Activated CD4-positive, alpha-beta T cell treated with anti-CD3 and anti-CD28 coated beads, Interleukin-2, amount 50 U/mL, for 24 hours (primary cell): ENCODE measurements at places on chromosomes 2 and 18.

DNA sequence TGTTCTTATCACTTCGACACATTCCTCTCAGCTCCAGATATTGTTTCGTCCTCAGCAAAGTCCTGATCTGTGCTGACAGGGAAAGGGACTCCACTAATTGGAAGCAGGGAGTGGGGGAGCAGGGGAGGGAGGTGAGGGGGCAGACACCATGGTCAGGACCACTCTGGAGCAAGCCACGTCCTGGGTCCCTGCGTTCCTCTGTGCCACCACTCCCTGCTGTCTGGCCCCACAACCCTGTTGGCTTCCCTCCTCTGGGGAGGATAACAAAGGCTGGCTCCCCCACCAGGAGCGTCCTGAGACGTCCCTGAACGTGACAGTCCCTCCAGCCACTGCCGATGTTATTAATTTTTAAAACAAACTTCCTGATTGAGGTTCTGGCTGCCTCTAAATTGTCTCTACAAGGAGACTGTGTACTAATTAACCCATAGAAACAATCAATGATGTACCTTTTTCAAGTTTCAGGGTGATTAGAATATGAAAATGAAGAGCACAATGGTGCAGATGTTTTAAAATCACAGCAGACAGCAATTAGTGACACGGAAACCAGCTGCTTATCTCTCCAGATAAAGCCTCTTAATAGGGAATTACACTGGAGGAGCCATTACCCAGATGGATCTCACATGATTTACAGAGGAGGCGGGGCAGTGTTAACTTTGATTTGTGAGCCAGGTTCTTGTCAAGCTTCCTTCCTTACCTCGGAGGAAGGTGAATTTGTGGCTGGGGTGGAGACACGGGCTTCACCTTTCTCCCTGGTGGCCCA, 257.5 kb downstream of the SETBP1 start:
- no peak for DNase-seq

DNA sequence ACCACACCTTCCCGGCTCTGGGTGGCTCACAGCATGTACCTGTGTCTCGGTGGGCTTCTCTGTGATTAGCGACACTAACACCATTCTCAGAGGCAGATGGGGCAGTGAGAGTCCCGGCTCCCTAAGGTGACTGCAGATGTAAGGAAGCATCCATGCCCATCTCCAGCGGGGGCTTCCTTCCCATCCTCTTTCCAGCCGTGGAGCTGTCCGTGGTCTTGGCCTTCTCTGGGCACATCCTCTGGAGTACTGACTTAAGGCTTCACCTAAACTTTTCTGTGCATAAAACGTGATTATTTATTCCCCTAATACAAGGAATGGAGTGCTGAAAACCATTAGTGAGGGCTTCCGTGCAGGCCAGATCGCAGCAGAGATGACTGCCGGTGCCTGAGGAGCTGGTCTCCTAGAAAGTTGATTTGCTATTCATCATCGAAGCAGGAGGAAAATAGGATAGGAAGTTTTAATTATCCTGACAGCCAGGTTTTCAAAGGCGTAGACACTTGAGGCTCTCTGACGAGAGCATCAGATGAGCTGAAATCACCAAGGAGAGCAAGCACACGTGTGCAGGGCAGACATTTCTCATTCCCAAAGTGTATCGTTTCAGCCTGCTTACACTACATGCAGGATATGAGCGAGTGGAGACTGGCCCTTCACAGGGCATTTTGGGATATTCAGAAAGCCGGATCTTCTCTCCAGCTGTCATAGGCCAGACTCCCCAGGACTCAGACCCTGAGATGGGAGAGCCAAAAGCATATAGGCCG, 186.1 kb upstream of the SALL3 start:
- no peak for DNase-seq

- no peak for DNase-seq
Measured at GRCh38 chr2:122737429-122738077, 982.1 kb downstream of the TSN start.

- no peak for DNase-seq
Measured at GRCh38 chr2:63842149-63843061, 709 bp downstream of the UGP2 start.

DNA sequence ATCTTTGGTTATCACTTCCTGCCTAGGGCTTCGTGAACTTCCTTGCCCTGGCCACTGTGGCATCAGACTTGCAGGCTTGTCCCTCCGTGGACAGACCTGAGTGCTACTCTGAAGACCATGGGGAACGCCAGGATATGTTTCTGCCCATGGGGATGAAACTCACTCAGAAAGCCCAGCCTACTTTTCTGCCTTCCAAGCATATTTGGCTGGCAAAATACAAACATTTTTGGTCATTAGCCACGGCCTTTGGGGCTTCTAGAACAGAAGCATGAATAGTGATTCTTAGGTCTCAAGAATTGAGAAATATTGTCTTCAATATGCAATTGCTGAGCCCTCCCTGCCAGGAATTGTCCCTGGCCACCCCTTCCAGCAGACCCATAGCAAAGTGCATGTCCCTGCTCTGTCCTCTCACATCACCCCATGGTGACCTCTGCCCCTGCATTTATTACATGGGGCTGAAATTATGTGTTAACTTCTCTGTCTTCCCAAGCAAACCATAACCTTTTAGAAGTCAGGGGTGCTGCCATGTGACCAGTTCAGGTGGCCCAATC, 152.4 kb downstream of the OSR1 start:
- no peak for DNase-seq

GRCh38 chr2:108986916-108987510, 2.0 kb downstream of the EDAR start:
- no peak for DNase-seq

DNA sequence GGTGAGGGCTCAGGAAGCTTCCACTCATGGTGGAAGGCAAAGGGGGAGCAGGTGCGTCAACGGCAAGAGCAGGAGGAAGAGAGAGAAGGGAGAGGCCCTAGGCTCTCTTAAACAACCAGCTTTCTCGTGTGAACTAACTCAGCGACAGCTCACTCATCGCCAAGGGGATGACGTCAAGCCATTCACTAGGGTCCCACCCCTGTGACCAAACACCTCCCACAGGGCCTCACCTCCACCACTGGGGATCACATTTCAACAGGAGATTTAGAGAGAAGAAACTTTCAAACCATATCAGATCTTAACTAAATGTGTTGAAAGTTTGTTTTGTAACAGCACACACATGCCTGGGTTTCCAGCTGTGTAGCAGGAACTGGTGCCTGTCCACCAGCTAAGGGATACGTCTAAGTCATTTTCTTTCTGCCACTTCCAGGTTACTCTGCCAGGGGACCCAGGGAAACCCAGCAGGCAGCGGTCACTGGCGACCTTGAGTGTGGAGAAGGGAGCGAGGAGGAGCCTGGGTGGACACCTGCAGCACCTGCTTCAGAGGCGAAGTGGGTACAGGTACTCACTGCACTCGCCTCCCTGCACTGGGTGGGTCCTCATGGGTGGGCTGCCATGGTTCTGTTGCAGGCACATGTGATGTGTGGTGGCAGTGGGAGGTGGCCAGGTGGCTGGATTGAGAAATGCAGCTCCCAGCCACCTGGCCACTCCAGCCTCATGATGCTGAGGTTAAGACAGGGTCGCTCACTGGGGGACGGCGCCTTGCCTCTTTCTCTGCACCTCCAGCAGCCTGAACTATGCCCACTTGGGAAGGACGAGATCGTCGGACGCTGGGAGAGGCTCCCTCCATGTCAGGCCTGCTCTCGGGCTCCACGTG, 8.4 kb upstream of the GPC1 start:
- DNase-seq = no peak

DNA sequence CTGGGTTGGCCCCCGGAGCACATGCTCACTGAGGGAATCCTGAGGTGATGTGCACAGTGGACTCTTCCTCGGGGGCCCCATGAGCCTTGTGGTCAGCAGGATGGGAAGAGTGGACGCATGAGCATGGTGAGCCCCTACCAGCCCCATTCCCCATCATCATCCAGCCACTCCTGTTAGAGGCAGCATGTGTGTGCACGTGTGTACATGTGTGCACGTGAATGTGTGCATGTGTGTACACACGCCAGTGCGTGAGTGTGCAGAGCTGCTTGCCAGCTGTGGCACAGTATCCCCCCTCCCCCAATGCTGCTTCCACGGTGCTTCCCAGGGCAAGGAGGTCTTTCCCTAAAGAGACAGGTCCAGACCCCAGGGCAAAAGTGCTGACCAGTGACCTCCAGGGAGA, 57.8 kb downstream of the KIF1A start:
- DNase-seq = no peak

DNA sequence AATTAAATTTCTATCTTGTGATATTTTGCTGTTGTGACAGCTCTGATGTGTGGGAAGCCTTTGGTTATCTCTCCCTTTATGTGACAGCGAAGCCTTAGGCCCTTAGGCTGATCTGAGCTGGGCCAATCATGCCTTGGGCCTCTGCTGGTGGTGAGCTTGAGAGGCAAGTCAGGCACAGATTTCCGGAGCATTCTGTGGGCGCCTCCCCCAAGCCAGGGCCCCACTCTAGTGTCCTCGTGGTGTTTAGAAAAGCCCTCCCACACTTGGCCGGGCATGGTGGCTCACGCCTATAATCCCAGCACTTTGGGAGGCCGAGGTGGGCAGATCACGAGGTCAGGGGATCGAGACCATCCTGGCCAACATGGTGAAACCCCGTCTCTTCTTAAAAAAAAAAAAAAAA, 239.8 kb downstream of the SH3RF3 start:
- DNase-seq = no peak

GRCh38 chr2:39593439-39594393, 72.0 kb upstream of the TMEM178A start:
- no peak for DNase-seq

GRCh38 chr2:237471438-237472186, 15.4 kb upstream of the MLPH start:
- DNase-seq = no peak

- DNase-seq = no peak
Measured at GRCh38 chr2:109257653-109258052, 128.6 kb downstream of the SH3RF3 start.

GRCh38 chr18:3388323-3388722, 61.6 kb upstream of the TGIF1 start:
- DNase-seq = no peak

GRCh38 chr2:27735263-27735904, 36.1 kb upstream of the MRPL33 start:
- DNase-seq = peak; percentile 41

GRCh38 chr18:79857082-79857671, 59.4 kb downstream of the KCNG2 start:
- no peak for DNase-seq

DNA sequence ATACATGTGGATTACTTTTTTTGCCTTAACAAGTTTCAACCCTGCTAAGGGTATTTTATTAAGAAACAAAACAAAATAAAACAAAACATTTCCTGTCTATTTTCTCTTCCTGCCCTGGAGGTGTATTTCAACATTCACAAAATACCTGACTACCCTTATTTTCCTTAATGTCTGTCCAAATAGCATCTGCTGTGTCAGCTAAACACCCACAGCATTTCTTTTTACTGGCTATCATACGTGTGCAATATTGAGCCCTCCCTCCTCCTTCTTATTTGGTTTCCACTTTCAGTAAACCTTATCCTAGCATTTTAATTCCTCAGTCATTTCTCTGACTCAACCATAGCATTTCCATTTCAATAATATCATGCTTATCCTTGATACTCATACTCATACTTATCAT, 1420.0 kb upstream of the ZEB2 start:
- DNase-seq = no peak

DNA sequence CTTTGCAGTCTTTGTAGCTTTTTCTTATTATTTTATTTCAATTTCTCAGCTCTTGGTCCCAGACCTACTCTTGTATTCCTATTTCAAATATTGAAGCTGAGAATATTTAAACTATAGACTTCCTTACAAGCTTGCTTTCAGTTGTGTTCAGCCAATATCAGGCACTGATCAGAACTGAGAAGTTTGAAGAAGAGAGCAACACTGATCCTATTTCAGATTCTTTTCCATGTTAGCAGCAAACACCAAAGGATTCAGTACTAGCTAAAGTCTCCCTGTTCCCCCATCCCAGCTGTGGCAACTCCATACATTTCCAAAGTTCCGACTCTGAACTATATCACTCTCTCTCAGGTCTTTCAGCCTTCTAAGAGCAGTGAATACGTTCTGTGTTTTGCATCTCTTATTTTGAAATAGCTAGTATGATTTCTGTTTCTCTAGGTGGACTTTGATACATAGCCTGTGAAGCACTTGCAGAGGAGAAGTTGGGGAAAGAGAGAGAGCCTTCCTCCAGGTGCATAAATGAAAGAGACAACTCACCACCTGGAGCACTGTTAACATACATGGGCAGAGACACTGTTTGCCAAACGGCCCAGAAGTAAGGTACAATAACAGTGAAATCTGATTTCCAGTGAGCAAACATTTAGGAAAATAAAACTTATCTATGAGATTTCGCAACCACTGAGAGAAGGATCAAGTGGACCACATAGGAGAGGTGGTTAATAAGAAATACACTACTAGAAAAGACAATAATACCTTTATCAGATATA, 135.0 kb upstream of the ZNF804A start:
- DNase-seq = no peak

DNA sequence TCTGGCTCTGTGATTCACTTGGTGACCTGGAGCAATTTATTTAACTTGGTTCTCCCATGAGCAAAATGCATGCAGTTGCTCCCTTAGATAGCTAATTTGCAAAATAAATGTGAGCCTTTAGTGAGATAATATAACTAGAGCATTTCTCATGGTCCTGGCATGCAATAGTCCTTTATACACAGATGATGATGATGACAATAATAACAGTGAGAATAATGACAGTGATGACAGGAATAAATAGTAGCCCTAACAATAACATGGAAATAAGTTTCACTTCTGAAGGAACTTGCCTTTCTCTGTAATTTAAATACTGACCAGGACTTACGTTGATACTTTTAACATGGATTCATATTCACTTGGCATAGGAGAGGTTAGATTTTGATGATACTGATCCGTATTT, 49.2 kb downstream of the LPIN1 start:
- no peak for DNase-seq
